ENCODE measurements at places on chromosomes 2 and 18. TPM values are rescaled to one million over a fixed set of nuclear protein-coding genes. Genes with fewer than 3 reads are reported as not detected.

The CD8A gene
- 0.59 TPM for total RNA-seq

The POTEI gene
- total RNA-seq: 1.4 TPM

The KCNJ13 gene
- total RNA-seq: not detected

The RNU2-63P gene
- 8.2 TPM for total RNA-seq

The SGO2 gene
- total RNA-seq: 6.6 TPM

The CTNNA2 gene
- total RNA-seq: 76.2 TPM

The REG3G gene
- total RNA-seq: not detected

The RGPD4 gene
- 0.12 TPM for total RNA-seq

The INHBB gene
- total RNA-seq: 0.34 TPM

The MYO1B gene
- 129 TPM for total RNA-seq

The C2orf72 gene
- total RNA-seq: 0.42 TPM

The DSG4 gene
- total RNA-seq: not detected

The KCNG2 gene
- total RNA-seq: 1.6 TPM

The ARHGAP25 gene
- total RNA-seq: 1.4 TPM

The RBM44 gene
- total RNA-seq: 1.3 TPM

DNA sequence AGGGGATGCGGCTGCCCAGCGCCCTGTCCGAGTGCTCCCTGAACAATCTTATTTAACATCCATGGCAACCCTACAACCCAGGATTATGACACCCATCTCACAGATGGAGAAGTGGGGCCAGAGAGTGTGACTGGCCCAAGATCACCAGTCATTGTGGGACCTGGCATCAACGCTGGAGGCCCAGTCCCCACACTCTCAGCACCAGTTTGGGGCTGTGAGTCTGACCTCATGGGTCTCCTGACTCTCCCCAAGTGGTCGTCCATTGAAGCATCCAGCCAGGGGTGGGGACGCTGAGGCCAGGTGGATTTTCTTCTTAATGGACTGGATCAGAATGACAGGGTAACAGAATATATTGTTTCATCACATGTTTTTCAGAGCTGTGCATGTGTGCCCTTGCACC is 24.5 kb downstream of the MAL start:
- no peak for DNase-seq

- no peak for DNase-seq
Observed at GRCh38 chr2:137049518-137049917, 284.2 kb downstream of the THSD7B start.

- DNase-seq: no peak
Observed at GRCh38 chr2:3045318-3045921, 332.2 kb downstream of the EIPR1 start.

- no peak for DNase-seq
Observed at GRCh38 chr2:119546447-119546767, 2.2 kb downstream of the CFAP221 start.

DNA sequence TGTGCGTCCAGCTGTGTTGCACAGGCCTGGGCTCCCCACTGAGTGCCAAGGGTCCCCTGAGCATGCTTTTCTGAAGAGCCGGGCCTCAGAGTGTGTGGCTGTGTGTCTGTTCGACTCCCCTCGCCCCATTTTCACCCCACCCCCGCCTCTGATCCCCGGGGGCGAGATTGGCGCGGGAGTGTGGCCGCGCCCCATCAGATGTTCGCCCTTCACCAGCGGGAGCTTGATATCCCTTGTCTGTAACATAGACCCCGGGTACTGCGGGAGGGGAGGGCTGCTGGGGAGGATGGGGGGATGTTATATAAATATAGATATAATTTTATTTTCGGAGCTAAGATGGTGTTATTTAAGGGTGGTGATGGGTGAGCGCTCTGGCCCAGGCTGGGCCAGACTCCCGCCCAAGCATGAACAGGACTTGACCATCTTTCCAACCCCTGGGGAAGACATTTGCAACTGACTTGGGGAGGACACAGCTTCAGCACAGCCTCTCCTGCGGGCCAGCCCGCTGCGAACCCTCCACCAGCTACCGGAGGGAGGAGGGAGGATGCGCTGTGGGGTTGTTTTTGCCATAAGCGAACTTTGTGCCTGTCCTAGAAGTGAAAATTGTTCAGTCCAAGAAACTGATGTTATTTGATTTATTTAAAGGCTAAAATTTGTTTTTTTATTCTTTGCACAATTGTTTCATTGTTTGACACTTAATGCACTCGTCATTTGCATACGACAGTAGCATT is 1.5 kb downstream of the RHOB start:
- peak; percentile 48 for DNase-seq

DNA sequence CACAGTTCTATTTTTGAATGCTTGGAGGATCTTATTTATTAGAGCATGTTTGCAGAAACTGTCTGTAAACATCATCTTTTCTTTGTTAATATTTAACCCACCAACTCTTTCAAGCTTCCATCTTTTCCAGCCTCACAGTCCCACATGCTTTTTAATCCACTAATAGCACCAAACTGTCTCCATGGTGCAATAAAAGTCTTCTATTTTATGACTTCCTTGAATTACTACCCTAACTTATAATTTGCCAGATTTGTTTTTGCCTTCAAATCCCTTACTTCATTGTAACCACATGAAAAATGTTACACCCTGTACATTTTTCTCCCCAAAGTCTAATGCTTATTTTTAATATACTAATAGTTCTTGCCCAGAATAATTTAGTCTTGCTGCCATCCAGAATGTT is 792.6 kb downstream of the PLCL1 start:
- DNase-seq: no peak

GRCh38 chr2:111944531-111945210 is 46.3 kb downstream of the MERTK start:
- no peak for DNase-seq

GRCh38 chr2:159133797-159134196 is 152.7 kb downstream of the WDSUB1 start:
- no peak for DNase-seq

DNA sequence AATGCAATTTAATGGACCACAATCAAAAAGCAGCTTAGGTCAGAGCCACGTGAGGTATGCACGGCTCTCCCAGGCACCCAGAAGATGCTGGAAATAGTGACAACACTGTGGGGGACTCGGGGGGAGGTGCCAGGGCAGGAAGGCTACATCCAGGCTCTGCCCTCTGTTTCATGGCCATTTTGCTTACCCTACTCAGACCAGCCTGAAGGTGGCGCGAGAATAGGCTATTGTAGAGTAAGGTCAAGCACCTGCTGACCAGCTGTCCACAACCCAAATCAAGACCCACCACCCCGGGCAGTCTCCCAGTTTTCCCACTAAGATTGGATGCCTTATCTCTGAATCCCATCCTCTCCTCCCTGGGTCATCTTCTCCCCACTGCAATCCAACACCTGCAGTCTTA is 115.7 kb downstream of the VIT start:
- DNase-seq: no peak

DNA sequence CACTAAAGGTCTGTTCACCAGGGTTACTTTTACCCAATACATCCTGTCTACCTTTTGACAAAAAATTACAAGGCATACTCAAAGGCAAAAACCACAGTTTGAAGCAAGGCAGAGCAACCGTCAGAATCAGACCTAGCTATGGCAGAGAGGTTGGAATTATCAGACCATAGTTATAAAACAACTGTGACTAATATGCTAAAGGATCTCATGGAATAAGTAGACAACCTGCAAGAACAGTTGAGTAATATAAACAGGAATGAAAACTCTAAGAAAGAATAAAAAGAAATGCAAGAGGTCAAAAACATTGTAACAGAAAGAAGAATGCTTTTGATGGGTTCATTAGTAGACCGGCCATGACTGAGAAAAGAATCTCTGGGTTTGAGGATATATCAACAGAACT is 318.8 kb upstream of the KCNH7 start:
- no peak for DNase-seq

DNA sequence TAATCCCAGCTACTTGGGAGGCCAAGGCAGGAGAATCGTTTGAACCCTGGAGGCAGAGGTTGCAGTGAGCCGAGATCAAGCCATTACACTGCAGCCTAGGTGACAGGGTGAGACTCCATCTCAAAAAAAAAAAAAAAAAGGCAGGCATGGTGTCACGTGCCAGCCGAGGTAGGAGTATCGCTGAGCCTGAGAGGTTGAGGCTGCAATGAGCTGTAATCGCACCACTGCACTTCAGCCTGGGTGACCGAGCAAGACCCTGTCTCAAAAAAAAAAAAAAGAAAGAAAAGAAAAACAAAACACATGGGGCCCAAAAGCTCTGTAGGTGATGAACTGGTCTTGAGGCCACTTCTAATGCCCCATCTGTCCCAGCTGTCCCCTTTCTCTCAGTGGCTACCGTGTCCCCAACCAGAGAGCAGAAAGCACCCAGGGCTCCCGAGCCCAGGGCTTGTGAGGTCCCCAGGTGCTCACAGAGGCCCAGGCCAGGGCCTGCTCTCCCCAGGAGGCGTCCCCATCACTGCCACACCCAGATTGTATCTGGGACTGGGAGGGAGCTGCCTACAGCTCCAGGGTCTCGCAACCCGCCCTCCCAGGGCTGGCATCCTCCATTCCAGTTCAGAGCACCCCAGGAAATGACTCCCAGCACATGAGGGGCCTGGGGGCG is 8.5 kb downstream of the KLHL30 start:
- DNase-seq: no peak

- DNase-seq: no peak
Observed at GRCh38 chr2:144686518-144687215, 166.7 kb upstream of the ZEB2 start.

GRCh38 chr2:56121995-56122394 is 61.8 kb upstream of the CCDC85A start:
- no peak for DNase-seq

DNA sequence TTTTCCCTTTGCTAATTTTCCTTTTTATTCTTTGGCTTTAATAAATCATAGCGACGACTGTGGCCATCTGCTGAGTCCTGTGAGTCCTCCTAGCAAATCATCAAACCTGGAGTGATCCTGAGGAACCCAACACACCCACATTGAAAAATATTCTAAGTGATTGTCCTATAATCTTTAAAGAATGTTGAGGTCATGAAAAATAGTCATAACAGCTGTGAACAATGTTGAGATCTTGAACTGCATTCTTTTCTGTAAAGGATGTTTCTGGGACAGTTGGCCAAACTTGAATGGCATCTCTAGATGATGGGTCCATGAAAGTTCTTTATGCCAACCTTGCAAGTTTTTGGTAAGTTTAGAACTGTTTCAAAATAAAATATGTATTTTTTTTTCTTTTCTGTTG is 53.2 kb upstream of the ADAM23 start:
- DNase-seq: no peak

DNA sequence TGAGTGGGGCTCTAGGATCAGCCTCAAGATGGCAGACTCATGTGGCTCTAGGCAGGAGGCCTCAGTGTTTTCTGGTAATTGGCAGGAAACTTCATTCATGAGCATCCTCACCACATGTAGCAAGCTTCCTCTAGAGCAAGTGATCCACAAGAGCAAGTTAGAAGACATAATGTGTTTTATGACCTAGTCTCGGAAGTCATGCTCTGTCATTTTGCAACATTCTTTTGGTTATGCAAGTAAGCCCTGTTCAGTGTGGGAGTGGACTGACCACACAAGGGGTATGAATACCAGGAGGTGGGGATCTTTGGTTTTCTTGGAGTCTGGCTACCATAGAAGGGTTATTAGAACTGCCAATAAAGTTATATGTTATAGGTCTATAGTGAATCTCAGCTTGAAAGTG is 66.8 kb upstream of the STK39 start:
- DNase-seq: no peak

GRCh38 chr2:200378652-200379290 is 72.3 kb downstream of the SPATS2L start:
- DNase-seq: no peak

DNA sequence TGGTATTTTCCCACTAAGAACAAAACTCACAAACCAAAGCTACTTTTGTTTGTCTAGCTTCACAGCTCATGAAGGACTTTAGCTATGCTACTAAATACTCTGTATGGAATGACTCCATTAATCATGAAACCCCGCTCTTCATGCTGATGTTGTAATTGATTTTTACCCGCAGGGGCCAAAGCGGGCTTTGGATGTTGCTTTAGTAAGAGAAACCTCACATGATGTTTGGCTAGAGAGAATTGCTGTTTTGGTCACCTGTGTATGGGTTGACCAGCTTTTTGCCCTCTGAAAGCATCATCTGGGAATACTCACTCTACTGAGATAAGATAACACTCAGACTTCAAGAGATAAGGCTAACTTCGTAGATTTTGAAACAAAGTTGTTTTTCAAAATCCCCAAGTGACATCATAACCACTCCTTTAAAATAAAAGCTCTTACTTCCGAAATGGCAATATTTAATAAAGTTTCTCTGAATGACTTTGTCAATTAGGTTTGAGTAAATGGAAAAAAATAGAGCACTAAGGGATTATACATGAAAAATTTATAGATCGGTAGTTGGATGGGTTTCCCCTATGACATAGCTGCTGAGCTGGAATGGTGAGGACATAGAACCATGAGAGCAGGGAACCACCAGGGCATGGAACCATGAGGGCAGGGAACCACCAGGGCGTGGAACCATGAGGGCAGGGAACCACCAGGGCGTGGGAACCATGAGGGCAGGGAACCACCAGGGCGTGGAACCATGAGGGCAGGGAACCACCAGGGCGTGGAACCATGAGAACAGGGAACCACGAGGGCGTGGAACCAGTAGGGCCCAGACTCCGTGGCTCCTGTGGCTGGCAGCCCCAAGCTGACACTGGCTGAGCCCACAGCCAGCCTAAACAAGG is 31.9 kb downstream of the ACKR3 start:
- no peak for DNase-seq

DNA sequence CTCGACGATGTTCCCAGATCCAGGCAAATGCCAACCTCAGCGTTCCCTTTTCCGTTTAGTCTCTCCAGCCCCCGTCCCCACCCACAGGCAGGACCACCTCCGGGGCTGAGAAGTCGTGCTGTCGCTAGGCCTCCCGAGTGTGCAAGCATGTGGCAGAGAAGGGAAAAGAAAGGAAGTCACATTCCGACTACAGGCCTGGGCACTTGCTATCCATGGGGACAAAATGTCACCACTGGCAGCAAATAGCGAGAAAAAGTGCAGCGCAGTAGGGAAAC is 420 bp downstream of the PIGN start:
- peak; percentile 44 for DNase-seq

DNA sequence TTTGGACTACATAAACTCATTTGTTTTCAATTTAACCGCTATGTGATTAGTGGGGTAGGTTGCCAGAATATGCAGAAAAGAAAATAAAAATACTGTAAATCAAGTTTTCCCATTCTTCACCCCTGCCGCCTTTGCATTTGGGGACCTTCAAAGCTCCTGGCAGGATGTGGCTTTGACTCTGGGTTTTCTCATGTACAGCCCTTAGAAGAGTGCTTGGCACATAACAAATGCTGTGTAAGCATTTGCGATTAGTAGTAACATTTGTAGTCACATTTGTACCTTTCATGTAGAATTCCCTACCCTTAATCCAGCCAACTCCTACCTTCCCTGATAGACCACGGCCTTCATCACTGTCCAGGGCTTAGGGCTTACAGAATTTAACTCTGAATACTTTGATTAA is 262.6 kb downstream of the MREG start:
- no peak for DNase-seq
